ENCODE measurements at places on chromosomes 7 and 10.
A peak's percentile ranks its signal among the peaks of the same experiment; 100 is the strongest.

DNA sequence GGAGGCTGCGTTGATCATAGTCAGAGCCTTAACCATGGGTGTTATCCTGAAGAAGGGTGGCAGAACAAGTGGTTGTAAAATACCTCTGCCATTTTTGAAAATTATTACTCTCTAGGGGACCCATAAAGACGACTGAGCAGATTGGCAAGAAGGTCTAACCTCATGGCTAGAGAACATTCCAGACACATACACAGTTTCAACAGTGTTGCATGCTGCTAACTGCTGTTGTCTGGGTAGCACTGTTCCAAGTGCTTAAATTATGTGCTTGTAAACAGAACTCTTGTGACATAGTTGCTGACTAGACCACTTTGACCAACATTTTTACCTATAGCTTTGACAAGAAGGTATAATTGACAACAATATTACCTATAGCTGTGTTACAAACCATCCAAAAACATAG lies 46.1 kb upstream of the FOXP2 start:
- DNase-seq, result no peak

DNA sequence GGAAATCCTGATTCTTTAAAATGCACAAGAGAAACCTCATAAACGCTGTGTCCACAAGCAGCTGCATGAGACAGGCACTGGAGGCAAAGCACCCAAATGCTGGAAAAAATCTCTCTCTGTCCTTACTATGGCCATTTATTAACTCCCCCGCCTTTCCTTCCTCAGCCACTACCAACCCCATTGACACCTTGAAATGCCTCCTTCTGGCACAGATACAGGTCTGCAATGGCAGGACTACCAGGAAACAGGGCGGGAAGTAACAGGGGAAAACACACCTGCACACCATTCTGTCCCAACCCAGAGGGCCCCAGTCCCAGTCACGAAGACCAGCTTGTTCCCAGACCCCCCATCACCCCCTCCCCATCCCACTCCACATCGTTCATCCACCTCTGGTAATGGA lies 224.3 kb downstream of the PARD3 start:
- DNase-seq, result no peak

- no peak for DNase-seq
Observed at GRCh38 chr7:139212133-139212532, 18.9 kb upstream of the UBN2 start.

- DNase-seq, result no peak
Observed at GRCh38 chr10:104323085-104323484, 15.2 kb downstream of the ITPRIP start.

DNA sequence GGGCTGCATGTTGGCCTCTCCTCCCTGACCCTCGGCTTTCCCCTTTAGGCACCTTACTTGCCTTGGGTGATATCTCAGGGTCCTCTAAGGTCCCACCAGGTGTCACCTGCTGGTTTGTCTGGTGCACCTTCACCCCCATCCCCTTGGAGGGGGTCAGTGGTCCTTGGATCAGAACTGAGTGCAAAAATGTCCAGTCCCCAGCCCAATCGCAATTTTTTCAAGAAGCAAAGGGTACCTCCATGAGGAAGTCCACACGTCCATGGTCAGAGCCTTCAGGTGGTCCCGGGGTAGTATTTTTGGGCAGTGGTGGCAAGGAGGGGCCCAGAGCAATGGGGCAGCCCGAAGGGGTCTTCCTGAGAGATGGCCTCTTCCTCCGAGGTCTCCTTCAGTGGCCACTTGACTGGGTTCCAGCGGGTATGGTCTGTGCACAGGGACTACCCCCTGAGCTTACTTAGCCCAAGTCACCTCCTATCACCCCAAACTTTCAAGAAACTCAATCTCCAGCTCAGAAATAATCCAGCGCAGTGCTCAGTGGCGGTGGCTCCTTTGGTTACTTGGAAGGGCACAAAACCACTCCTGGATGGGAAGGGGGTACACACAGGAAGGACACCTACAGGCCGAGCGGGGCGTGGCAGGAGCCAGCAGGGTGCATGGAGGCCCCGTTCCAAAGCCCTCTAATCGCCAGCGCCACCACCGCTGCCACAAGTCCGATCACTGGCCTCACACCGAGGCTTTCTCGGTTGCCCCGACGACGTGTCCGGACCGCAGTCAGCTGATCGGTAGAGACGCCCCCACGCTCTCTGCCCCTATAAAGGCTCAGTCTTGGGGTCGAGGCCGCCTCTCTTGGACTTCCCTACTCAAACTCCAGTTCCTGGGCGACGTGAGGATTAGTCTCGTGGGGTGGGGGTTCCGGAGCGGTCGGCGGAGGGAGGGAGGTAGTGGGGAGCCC lies 4.5 kb downstream of the SAP25 start:
- peak; percentile 50 for DNase-seq

DNA sequence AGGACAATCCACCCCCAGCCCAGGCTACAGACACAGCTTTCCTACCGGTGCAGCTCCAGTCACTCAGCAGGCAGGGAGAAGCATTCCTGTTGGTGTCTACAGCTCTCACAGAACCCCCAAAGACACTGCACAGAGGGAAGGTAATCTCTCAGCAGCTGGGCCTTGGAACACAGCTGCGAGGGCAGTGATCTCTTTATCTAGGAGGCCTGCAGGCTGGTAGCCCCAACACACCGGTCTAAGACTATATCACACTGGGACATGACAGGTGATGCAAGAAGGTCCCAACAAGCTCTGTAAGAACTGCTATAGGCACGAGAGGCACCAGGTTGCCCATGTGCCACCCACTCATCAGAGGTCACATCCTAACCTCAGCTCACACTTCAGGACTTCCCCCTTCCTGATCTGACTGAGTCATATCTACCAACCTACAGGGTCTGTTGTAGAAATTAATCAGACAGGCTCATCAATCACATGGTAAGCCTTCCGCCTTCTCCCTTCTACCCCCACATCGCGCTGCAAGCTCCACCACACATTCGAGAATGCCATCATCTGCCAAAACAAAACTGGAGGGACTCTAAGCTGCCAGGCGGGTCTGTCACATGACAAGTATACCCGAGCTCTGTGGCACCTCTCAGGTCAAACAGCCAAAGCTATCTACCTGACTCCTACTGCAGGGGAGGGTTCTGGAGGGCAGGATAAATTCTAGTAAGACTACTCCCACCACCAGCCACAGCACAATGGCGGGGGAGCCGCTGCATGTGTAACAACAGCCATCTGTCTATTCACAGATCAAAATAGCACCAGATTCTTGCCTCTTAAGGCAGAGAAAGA lies 26.1 kb downstream of the FAM53B start:
- no peak for DNase-seq

DNA sequence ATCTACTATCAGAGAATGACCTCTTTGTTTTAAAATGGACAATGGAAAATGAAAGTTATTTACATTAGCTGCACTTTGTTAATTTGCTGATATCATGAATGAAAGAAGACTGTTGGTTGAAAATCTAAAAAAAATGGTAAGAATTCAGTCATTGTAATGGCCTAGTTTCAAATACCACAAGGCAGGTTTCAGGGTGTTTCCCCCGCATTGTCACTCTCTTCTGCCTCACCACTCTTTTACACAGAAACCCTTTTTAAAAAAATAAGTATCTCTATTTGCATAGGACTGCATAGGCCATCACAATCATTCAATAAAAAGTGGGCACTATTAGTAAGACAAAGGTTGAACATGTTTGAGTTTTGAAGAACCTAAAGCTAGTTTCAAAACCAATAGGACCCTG lies 737.1 kb downstream of the INHBA start:
- DNase-seq, result no peak

- no peak for DNase-seq
Observed at GRCh38 chr7:104804696-104805095, 209.3 kb upstream of the KMT2E start.

DNA sequence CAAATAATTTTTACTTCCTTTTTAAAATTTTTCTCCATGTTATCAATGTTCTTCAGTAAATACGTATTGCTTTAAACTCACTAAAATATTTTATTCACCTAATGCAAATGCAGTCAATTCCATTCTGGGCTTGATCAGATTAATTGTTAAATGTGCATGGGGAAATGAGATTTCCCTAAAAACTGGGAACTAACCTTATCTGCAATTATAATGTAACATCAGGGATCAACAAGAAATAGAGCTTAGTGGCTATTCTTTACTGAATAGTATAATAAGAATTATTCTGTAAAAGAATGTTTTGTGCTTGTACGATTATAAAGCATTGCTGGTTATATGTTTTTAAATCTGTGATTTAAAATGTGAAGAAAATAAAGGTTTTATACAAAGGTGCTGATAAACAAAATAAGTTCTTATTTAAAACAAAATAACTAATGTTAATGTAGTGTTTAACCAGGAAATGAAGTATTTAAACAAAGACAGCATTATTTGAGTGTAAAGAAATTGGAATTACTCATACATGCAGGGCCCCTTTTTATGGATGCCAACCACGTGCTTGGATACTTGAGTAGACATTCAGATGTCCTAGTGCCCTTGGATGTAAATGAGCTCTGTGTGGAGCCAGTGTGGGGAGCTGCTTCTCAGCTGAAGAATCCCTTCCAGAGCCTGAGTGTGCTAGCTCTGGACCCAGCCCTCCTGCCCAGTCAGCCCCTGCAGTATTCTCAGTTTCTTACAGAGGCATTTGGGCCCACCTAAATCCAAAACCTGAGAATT lies 84.2 kb downstream of the REEP3 start:
- no peak for DNase-seq

- no peak for DNase-seq
Observed at GRCh38 chr10:58360412-58361004, 24.7 kb upstream of the TFAM start.

DNA sequence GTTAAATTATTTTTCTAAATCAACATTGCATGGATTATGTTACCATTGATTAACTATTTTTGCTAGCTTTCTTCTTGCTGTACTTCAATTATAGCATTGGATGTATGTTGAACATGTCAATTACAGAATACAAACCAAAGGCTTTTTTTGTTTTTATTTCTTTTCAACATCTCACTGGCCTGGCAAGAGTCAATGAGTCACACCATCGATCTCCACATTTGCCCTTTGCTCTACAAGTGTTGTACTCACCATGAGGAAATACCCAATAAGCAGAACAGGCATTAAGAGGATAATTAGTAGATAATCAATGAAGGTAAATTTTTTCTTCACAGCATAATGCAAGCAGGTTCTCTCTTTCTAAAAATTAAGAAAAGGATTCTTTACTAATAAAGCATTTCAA lies 23.3 kb downstream of the ANKRD22 start:
- no peak for DNase-seq

GRCh38 chr10:71319042-71319799 lies at the start of gene SLC29A3:
SLC29A3 (plus strand) TSS chr10:71319259; CDS start chr10:71319310, 51 bp downstream.
- DNase-seq, result peak; percentile 86

- DNase-seq, result no peak
Observed at GRCh38 chr7:104299323-104299722, 29.1 kb upstream of the LHFPL3 start.

DNA sequence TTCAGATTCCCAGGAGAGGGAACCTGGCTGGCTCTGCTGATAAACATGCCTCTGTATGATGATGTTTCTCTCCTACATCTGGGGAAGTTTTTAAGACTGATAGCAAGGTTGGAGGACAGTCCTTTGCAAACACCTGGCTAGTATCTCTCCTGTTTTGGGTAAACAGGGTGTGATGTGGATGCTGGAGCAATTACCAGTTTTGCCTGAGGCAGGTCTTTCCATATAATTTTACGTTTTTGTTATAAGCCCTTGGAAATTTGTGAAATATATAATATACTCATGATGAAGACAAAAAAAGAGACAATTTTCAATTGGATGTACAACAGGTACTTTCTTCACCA lies 138.6 kb downstream of the ADAM22 start:
- DNase-seq, result no peak

- DNase-seq, result no peak
Observed at GRCh38 chr10:69494626-69495558, 43.6 kb downstream of the TSPAN15 start.

GRCh38 chr7:6395898-6396595 lies 51.7 kb downstream of the DAGLB start:
- DNase-seq, result no peak

- DNase-seq, result no peak
Observed at GRCh38 chr10:87804939-87805569, 13.0 kb downstream of the ATAD1 start.

- no peak for DNase-seq
Observed at GRCh38 chr7:120064565-120064964, 208.4 kb upstream of the KCND2 start.

DNA sequence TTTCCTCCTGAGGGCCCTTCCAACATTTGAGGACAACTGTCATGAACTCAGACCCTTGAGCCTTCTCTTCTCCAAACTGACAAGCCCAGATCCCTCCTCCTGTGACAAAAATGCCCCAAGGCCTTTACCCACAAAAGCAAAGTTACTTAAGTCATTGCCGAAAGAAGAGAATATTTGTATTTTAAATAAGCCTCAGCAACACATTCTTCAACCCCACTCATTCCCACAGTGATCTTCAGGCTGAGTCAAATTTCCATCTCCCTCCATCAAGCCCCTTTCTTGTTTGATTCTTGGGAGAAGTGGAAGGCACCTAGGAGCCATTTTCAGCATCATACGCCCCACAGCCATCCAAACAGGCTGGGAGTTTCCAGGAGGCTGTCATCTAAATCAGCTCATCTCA lies 150.8 kb upstream of the PDE1C start:
- no peak for DNase-seq

GRCh38 chr7:8212638-8213037 lies 49.3 kb downstream of the ICA1 start:
- no peak for DNase-seq

DNA sequence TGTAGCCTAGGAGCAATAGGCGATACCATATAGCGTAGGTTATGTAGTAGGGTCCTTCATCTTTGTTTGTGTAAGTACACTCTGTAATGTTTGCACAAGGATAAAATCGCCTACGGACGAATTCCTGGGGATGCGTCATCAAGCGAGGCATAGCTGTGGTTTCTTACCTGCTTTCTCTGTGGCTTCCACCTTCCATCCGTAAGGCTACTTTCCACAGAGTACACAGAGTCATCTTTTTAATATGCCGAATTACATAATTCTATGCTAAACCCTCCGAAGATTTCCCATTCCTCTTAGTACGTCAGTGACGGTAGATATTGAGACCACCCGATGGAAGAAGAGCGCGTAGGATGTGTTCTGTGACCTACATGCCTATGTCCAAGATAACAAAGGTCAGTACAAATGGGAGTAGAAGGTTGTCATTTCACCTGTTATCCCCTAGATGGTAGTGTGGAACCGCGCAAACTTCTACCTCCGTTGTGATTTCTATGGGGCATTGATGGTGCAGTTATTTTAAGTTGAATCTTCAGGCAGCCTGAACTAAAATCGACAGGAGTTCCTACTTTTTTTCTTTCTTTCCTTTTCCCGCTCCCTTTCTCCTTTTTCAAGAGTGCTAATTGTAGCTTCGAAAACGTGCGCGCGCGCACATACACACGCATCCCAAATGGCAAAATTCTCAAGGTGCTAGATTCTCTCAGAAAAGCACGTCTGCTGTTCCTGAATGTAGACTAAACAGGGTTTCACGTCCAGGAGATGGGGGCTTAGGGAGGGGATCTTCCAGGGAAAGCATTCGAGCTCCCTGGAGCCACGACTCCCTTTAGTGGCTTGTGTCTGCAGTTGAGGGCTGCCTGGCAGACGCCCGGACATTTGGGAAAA lies 111.7 kb upstream of the MBL2 start:
- DNase-seq, result peak; percentile 62

DNA sequence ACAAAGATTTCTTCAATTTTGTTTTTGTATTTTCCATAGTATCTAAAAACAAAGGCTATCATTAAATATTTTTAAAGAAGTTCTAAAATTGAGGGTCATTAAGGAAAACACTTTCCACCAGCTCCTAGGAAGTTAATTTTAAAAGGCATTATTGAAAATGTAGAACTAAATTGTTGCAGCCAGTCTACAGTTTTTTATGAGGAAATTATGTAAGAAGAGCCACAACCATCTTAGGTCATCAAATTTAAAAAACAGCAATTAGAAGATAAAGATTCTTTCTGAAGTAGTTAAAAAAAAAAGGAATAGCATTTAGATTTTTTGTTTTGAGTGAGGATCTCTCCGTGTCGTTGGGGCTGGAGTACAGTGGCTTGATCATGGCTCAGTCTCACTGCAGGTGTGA lies 161.7 kb downstream of the NRBF2 start:
- no peak for DNase-seq

All from HEK293T (cell line).